ENCODE measurements at places on chromosomes 4 and X.

DNA sequence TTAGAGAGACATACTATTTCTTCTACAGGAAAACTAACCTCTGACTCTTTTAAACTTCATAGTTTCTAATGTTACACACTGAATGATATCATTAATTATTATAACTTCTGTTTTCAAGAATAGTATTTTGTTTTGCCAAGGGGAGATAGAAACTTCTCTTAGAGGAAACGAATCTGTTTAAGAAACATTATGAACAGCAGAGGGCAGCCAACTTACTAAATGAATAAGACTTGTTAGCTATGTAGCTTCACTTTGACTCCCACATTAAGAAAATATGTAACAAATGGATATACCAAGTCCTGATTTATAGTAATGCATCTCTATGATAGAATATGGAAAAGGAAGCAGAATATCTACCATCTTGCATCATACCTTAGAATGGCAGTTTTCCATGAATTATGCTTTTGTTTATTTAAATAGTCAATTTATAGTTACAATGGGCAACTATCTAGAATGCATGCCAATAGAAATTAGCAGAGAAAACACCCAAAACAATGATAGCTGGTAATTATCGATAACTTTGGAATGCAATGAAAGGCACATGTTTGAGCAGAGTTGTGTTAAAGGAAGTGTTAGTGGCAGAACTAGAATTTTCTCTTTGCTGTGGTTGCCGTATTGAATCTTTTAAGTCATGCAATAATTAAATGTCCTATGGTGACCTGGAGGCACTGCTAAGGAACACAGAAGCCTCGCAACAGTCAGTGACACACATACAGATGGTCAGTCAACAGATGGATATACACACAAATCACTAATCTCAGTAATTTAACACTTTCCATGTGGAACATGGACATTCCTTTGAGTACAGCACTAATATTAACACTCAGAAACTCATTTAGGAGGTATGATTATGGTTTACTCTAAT is 105.7 kb upstream of the PDLIM3 start:
- DNase-seq, result no peak

GRCh38 chrX:145818186-145819113 is 821 bp downstream of the SLITRK2 start:
- no peak for DNase-seq

DNA sequence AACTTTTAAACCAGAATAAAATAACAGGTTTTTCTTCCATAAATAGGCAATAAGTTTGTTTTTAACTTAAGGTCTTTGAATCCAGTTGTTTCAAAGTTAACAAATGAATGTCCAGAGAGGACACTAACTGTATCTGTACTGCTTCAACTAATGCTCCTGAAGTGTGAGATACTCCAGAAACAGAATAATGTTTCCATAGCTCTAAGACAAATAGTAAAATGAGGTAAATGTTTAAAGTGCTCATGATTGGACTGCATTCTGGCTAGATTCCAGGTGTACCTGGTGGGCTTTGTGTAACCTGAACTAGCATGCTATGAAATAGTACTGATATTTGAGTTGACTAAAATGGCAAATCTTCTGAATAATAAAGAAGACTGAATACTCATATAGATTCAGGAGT is 51.7 kb downstream of the METTL14 start:
- no peak for DNase-seq

GRCh38 chrX:16756724-16757123 is 29.5 kb upstream of the TXLNG start:
- no peak for DNase-seq

GRCh38 chrX:154805696-154806091 is 409 bp upstream of the MPP1 start:
- DNase-seq, result no peak

DNA sequence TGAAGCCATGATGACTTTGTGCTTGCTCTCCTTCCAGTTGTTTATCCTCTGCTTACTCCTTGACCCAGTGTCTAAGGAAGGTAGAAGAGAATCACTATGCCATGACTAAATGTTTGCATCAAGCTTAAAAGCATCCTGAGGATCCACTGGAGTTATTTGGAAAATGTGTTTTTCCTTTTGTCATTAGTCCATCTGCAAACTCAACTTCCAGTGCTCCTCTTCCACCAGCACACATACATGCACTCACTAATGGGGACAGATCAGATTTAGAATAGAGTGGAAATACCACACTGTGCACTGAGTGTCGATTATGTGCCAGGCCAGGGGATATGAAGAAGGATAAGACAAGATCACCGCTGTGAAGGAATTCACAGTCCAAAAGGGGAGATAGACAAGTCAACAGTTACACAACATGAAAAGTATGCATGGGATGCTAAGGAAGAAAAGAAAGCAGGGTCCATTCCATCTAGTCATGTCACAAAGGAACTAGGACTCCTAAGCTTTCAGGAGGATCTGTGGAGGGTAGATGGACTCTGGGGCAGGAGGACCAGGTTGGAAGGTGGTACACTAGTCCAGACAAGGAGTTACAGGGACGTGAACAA is 1.9 kb downstream of the OCIAD2 start:
- DNase-seq, result no peak

GRCh38 chr4:187302457-187303150 is 578.9 kb upstream of the FAT1 start:
- DNase-seq, result no peak

All from cerebellar nuclear complex (tissue), 1 donor.